ENCODE measurements at places on chromosomes 5 and 9. TPM values are rescaled to one million over a fixed set of nuclear protein-coding genes. Genes with fewer than 3 reads are reported as not detected.

Gene PDLIM4
- not detected for total RNA-seq

Gene GLRA1
- total RNA-seq = not detected

Gene FKBP15
- 14.7 TPM for total RNA-seq

Gene PDE8B
- 0.14 TPM for total RNA-seq

Gene FAM221B
- not detected for total RNA-seq

Gene IL6ST
- 103 TPM for total RNA-seq

All from activated naive CD4-positive, alpha-beta T cell treated with anti-CD3 and anti-CD28 coated beads for 36 hours (primary cell).